ENCODE measurements at places on chromosomes 1 and 21.

GRCh38 chr1:182549811-182550210, 39.2 kb downstream of the RNASEL start:
- DNase-seq, result no peak

DNA sequence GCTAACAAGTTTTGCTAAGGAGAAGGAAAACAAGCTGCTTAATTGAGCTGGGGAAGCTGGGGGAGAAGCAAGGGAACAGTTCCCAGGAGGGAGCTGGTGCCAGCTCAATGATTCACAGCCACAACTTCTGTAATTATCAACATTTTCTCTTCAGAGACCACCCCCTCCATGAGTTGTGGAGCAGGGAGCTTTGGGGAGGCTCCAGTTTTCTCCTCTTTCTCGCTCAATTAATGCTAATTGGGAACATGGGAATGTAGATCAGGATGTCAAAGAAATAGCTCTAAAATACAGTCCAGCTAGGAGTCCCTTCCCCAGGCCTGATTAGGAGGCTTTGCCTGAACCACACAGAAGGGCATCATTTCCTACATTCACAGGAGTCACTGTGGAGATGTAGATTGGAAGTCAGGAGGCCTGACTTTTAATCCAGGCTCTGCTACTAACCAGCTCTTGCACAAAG, 12.1 kb upstream of the MNDA start:
- DNase-seq, result no peak

DNA sequence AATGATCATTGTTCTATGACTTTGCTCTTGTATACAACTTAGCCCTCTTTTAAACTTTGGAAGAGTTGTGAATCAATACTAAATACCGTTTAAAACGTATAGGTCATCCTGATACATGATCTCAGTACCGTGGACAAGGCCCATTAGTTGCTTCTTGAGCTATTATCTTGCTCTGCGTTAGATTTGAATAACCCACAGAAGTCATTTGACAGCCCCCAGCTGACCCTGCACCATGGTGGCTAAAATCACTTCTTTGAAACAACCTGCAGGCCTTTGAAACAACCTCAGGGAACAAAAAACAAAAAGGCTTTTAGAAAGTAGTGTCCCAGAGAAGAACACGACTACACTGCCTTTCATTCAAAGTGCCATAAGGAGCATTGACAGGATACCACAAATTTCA, 473.0 kb upstream of the ADGRL2 start:
- DNase-seq, result no peak

GRCh38 chr1:68359045-68359444, 90.7 kb downstream of the RPE65 start:
- no peak for DNase-seq

DNA sequence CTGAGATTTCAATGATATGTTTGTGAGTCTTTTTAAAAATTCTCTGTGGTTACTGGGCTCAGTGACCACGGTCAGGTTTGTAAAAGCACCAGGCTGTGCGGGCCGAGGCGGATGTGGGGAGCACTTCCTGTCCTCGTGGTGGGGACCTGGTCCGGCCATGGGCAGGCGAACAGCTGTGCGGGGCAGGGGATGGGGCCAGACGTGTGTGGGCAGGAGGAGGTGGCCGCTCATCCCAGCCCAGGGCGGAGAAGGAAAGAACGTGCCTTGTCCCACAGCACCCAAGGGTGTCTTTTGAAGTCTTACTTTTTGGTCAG, 5.2 kb upstream of the OXCT2 start:
- no peak for DNase-seq

GRCh38 chr1:29330856-29331255, 94.5 kb downstream of the PTPRU start:
- no peak for DNase-seq

- no peak for DNase-seq
Measured at GRCh38 chr1:161267321-161267720, 8.8 kb downstream of the PCP4L1 start.

GRCh38 chr1:3467096-3468036, 12.9 kb downstream of the ARHGEF16 start:
- no peak for DNase-seq

GRCh38 chr1:203407296-203407695, 56.4 kb upstream of the FMOD start:
- DNase-seq, result no peak

DNA sequence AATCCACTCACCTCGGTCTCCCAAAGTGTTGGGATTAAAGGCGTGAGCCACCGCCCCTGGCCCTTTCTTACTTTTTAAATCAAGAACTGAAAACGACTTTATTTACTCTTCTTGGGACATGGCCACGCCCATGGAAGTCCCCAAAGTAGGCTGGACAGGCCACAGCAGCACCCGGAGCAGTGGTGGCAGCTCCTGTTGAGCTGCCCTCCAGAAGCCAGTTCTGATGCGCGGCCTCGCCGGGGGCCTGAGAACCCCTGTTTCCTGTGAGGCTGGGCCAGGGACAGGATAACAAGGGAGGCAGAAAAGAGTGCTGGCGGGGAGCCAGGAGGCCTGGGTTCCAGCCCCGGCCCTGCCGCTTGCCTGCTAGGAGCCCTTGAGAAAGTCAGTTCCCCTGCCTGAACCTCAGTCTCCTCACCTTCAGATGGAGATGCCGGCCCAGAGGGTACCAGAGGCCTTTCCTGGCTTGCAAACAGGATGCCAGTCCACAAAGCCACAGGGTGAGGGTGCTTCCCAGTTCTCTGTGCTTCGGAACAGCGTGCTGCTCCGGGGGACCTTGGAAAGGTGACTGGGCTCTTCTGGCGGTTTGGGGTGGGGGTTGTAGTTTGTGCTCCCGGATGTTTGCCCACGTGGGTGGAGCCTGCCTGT, 59.4 kb downstream of the RUNX3 start:
- DNase-seq, result no peak

GRCh38 chr1:202954057-202954745, 3.9 kb downstream of the ADIPOR1 start:
- no peak for DNase-seq

DNA sequence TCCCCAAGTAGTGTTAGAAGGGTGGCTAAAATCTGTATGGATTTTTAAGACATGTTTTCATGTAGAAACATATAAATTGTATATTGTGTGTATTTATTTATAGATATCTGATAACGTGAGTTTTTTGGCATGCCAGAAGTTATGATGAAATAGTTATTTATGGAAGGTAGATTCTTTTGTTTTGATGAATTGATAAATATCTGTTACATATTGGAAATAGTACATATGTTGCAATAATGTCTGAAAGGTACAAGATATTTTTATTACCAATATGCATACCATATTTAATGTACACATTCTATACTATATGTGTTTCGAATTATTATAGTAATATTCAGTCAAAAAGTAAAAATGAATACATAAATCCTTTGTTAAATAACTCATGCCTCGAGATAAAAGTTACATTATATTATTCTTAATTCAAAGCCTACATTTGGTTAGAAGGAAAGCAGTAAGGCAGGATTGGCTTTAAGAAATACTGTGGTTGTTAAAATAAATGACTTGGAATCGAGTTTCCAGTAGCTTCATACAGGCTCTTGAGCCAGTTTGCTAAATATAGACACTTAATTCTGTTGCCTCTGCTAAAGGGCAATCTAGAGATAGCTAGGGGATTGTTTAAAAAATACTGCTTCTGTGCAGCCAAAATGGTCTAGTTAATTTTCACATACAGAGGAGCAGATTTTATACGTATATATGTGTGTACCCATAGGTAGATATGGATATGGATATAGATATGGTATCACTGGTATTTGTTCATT, 1175.1 kb upstream of the B3GALT2 start:
- DNase-seq, result no peak

DNA sequence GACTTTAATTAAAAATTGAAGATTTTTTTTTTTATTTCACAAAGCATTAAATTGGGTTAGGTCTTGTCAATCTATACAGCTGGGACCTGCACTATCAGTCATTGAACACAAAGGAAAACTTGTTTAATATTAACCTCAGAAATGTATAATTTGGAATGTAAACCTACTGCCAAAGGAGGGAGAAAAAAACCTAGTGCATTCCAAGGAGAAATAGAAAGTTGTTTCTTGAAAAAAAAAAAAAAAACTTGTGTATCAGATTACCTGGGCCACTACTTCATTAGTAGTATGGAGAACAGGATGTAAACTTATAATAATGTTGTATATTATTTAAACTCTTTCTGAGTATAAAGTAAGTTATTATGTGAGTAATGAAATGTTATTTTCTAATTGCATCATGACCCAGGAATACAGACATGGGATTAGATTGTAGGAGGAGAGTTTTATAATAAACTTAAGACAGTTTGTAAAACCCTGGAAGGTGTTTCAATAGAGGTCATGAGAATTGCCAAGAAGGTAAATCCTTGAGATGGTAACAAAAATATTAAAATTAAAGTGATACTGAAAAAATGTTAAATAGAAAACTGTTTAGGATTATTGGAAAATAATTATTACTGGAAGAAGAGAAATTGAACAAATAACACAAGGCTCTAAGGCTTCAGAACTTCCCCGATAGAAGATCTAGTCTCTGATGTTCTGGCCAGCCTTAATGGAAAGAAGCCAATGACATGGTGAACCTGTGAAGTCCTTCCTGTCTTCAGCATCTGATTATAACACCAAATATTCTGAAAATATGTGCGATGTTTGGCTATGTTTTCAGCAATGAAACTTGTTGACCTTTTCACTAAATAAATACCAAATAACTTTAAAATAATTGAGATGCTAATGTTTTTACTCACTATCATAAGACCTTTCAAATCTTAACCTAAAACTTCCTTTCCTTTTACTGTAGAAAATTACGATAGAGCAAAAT, 412.8 kb upstream of the LYPLAL1 start:
- no peak for DNase-seq

- no peak for DNase-seq
Measured at GRCh38 chr21:21457077-21457476, 458.9 kb downstream of the NCAM2 start.

DNA sequence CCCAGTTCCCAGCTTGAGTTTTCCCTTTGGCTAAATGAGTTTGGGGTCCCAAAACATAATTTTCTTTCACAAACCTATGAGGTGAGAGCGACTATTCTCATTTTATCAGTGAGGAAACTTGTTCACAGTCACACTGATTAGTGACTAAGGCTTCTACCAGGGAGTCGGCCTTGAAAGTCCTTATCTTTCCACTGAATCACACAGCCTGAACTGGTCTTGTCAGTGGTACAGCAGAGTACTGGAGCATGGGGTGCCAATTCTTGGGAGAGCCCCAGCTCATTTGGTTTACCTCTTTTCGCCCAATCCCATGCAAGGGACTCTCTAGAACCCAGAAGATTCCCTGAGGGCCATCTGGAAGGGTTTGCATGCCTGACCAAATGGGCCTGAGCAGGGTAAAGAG, 16.9 kb downstream of the HSD3B2 start:
- no peak for DNase-seq

GRCh38 chr21:33368124-33368523, 35.1 kb upstream of the IFNGR2 start:
- no peak for DNase-seq

DNA sequence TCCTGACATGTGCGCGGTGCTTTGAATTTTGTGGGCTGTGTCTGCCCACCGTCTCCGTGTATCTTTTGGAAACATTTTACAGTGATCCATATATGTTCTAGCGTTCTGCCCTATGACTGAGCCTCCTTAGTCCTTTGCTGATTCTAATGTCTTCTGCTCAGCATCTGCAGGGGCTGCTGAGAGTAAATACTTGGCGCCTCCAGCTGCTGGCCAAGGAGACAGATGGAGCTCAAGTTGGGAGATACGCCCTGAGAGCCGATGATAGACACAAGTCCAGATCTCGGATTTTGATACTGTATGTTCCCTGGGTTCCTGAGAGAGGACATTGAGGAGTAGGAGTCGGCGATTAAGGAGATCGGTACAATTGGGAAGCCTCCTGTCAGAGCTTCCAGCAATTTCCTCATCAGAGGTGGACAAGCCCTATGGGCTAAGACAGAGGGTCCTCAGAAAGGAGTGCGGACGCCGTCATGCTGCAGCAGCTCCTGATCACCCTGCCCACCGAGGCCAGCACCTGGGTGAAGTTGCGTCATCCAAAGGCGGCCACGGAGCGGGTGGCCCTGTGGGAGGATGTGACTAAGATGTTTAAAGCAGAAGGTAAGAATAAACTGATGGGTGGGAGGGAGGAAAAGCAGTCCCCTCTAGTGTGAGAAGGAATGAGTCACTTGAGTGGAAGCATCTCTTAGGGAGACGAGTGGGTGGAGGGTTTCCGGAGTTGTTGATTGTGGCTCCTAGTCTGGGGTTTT, 390 bp downstream of the ZFP69B start:
- DNase-seq, result peak; percentile 19

- peak; percentile 98 for DNase-seq
Measured at GRCh38 chr1:51990478-51990965, at the start of gene RAB3B. Gene RAB3B (minus strand): TSS chr1:51990700. CDS start chr1:51977117, 13,583 bp downstream.

DNA sequence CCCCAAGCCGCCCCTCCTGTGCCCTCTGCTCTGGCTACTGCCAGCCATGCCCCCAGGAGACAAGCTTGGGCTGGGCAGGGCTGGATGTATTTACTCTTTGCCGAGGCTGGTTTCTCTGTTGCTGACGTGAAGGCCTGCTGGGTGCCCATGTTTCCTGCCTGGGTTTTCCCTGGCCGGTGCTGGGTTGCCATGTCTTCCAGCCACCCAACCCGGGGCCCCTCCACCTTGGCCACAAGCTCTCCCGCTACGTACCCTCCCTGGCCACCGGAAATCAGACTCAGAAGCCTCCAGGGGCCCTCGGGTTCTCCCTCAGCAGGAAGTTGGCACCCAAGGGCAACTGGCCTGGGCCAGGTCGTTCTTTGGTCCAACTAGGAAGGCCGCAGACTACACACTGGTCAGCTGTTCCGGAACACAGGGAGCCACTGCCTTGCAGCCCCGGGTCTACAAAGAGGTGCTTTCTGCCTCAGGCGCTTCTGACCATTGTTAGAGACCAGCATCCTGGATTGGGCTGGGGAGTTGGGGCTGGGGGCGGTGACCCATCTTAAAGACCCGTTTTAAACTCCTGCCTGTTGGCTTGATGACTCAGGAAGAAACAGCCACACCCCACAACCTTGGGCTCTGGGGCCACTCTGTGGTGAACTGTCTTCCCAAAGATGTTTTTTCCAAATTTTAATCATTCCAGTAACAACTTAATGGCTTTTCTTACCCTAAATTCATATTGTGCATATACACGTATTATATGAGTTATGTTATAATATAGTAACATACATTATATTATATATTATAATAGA, 71.2 kb upstream of the RUNX3 start:
- no peak for DNase-seq

- DNase-seq, result peak; percentile 45
Measured at GRCh38 chr1:192539297-192540092, 36.1 kb upstream of the RGS1 start.

GRCh38 chr1:240362826-240363225, 249.1 kb downstream of the GREM2 start:
- DNase-seq, result no peak

GRCh38 chr1:228695015-228695955, 40.0 kb upstream of the RHOU start:
- no peak for DNase-seq

DNA sequence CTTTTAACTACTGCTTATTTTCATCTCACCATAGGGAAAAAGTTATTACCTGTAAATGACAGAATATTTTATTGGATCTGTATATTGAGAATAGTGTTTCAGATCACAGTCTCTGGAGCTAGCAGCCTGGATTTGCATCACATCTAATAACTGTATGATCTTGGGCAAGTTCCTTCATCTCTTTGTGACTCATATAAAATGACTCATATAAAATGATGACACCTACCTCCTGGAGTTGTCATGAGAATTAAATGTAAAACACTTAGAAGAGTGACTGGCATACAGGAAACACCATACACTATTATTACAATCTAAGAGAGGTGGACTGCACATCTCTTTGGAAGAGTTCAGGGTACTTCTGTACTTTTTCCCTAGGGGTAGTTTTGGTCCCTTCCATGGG, 421.3 kb downstream of the NEGR1 start:
- no peak for DNase-seq
